ENCODE measurements at places on chromosomes 5 and 9.
A peak's percentile ranks its signal among the peaks of the same experiment; 100 is the strongest.

- no peak for DNase-seq
Measured at GRCh38 chr9:7186175-7186574, 428.4 kb downstream of the KDM4C start.

GRCh38 chr9:114080195-114080772 lies 2.2 kb upstream of the AMBP start:
- no peak for DNase-seq

DNA sequence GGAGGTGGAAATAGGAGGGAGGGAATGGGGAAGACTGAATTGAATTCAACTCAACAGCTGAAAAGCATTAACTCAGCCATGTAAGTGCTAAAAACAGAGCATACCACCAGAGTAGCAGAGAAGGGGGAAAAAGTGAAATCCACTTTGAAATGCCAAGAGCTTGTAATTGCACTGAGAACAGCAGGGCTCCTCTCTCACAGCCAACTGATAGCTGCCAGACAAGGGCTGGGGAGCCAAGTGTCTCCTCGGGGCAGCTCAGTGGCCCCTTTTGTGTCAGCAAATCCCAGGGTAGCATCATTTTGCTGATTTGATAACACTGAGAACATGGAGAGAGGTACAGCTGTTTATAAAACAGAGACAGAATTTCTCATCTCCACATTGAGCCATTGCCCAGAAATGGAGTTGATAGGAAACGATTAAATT lies 182.5 kb downstream of the FRMD3 start:
- DNase-seq, result no peak

- DNase-seq, result peak; percentile 68
Measured at GRCh38 chr9:35650341-35651158, at the start of gene SIT1. Gene SIT1, minus strand, starts transcription at chr9:35650931. Its CDS starts 78 bp downstream, at chr9:35650853.

- no peak for DNase-seq
Measured at GRCh38 chr9:137802521-137803243, 74.9 kb upstream of the CACNA1B start.

DNA sequence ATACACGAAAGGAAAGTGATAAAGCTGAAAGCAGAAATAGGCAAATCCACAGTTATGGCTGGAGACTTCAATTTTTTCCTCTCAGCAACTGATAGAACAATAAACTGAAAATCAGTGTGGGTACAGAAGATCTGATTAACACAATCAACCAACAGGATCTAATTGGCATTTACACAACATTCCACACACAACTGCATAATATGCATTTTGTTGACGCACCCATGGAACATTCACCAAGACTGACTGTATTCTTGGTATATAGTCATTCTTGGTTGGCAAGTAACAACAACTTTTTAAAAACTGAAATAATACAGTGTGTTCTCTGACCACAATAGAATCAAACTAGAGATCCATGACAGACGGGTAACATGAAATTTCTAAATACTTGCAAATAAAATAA lies 218.7 kb upstream of the S1PR3 start:
- no peak for DNase-seq

DNA sequence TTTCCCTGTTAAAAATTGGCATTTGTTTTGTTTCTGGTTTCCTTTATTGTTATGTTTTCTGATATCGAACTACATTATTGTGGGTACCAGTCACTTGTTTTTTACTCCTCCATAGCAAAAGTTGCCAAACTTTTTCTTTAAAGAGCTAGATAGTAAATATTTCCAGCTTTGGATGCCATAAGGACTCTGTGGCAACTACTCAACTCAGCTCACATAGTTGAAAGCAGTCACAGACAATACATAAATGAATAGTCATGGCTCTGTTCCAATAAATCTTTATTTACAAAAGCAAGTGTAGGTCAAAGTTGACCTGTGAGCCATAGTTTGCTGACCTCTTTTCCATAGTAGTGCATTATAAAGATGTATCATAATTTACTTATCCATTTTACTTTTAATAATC lies 305.0 kb downstream of the RASEF start:
- no peak for DNase-seq

DNA sequence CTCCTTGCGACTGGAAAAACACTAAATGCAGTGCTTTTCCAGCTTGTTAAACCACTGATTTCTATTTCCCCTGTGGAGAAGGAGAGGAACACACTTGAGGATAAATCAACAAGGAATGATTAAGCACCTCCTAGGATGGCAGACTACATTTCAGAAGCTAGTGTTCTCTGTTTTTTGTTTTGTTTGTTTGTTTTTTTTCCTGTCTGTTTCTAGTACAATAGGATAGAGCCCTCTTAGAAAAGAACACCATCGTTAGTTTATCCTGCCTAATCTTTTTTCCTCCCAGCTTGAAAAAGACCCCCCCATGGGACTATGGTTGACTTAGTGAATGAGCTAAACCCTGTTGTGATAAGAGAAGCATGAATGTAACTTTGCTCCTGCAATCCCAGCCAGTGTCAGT lies 3.9 kb upstream of the TAL2 start:
- DNase-seq, result no peak

- DNase-seq, result no peak
Measured at GRCh38 chr9:18761742-18762300, 271.2 kb downstream of the SAXO1 start.

DNA sequence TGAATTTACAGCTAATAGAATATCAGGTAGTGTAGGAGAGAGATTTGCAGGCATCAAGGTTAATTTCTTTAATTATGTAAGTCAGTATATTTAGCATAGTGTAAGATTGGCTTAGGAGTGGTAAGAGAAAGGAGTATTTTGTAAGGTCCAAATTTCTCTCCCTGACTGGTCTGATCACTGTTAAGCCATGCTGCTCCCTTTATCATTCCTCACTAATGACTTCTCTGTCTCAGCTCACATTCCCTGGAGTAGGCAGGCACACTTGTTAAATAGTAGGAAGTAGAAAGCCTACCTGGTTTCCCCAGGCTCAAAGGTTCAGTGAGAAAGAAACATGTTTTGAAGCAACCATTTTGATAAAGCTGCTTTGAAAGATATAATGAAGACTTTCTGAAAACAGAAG lies 90.7 kb downstream of the SMIM15 start:
- no peak for DNase-seq

GRCh38 chr5:132498152-132498551 lies 7.6 kb upstream of the IRF1 start:
- peak; percentile 10 for DNase-seq

DNA sequence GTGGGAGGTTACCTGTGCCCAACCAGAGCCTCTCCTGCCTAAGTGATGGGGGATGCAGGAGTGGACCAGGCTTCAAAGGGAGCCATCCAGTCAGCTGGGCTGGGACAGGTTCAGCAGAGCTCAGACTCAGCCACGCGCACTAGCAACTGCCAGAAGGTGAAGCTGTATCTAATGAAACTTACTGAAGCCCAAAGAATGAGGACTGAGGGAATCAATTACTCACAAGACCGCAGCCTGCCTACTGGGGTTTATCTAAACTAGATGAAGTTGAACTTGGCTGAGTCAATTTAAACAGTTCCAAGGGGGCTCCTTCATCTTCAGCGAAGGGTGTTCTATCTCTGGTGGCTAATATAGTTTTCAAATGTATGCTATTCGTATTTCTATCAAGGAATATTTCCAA lies 11.4 kb downstream of the HAND1 start:
- DNase-seq, result no peak

DNA sequence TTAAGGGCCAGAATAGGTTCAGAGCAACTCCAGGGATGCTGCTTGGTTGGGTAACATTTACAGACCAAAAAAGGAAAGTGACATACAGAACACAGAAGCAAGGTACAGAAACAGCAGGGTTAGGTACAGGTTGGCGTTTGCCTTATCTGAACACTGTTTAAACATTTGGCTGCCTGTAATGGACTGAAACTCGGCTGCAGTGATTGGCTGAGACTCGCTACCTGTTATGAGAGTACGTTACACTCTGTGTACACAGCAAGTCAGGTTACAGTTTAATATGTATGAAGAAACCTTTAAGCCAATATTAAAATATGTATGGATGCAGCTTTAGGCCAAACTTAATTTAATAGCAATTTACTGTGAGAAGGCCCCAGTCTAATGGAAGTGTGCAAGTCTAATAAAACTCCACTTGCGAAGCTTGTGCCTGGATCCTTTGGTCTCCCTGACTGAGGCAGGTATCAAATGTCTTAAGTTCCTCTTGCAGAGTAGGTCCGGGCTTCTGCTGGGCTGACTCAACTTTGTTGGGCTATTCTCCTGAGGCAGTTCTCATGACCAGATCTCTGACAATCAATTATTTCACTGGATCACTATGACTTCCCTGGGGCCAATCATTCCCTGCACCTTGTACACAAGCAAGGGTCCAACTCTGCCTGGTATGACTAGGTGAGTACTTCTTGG lies 204.9 kb downstream of the ZNF462 start:
- no peak for DNase-seq

DNA sequence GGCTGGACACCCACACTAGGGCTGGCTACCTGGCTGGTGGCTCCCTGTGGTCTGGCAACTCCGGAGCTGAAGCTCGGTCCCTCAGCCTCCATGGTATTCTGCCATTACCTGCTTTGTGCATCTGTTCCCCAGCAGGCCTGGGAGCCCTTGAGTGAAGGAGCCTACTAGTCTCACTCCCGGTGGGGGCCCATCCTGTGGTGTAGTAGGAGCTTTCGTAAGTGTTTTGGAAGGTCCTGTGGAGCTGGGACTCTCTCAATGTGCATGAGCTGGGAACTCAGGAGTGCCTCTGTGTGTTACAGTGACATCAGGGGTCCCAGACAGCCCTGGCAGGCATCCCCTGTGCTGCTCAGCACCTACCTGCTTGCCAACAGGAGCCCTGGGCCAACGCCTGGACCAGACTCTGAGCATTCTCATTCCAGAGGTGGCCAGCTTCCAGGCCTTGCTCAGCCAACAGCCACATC lies 267.1 kb downstream of the GADD45G start:
- DNase-seq, result no peak

- no peak for DNase-seq
Measured at GRCh38 chr5:128667152-128667551, 129.1 kb upstream of the FBN2 start.

Data from stimulated activated CD4-positive, alpha-beta T cell treated with anti-CD3 and anti-CD28 coated beads, Interleukin-15, amount 100 ng/mL, for 24 hours (primary cell).